K562 (cell line): ENCODE measurements at places on chromosomes 6 and 20. TPM values are rescaled to one million over a fixed set of nuclear protein-coding genes. Genes with fewer than 3 reads are reported as not detected.

DNA sequence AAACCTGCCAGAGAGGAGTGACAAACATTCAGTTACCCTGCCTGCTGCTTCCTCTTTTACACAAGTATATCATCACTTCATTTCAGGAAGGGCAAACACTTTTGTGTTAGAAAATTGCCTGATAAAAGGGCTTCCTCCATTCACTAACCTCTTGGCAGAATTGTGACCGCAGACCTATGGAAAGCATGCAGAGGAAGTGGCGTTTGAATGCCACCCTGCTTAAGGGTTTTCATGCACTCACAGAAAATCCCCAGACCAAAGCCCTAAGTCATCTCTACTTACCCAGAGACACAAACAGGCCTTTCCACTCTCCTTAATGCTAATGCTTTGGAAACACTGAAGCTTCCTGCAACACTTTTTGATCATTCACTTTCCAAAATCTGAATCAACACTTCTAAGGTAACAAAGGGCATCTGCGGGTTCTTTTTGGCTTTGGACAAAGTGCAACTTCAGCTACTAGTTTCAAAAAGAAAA is 22.1 kb upstream of the RALGAPA2 start:
- H3K4me3 ChIP-seq = no peak overlapping the region
- H3K36me3 ChIP-seq = no peaks in the 10 kb centered on the region
- H3K27me3 ChIP-seq = peaks cover 9% of the 10 kb centered on the region; the same call in 1 of the 2 replicates
- DNase-seq = no peak
- no peaks in the 10 kb centered on the region for H3K4me1 ChIP-seq

- H3K27ac ChIP-seq = no peak overlapping the region
- no peak overlapping the region for H3K4me3 ChIP-seq
- H3K4me1 ChIP-seq = no peaks in the 10 kb centered on the region
- H3K36me3 ChIP-seq = no peaks in the 10 kb centered on the region
- no peak for DNase-seq
- H3K27me3 ChIP-seq = no peaks in the 10 kb centered on the region
Measured at GRCh38 chr20:25600632-25601031, 15.3 kb upstream of the NINL start.

GRCh38 chr6:85945459-85946185 is 302.9 kb upstream of the SYNCRIP start:
- H3K36me3 ChIP-seq = no peaks in the 10 kb centered on the region
- no peak overlapping the region for H3K4me3 ChIP-seq
- no peak for DNase-seq
- H3K4me1 ChIP-seq = no peaks in the 10 kb centered on the region

DNA sequence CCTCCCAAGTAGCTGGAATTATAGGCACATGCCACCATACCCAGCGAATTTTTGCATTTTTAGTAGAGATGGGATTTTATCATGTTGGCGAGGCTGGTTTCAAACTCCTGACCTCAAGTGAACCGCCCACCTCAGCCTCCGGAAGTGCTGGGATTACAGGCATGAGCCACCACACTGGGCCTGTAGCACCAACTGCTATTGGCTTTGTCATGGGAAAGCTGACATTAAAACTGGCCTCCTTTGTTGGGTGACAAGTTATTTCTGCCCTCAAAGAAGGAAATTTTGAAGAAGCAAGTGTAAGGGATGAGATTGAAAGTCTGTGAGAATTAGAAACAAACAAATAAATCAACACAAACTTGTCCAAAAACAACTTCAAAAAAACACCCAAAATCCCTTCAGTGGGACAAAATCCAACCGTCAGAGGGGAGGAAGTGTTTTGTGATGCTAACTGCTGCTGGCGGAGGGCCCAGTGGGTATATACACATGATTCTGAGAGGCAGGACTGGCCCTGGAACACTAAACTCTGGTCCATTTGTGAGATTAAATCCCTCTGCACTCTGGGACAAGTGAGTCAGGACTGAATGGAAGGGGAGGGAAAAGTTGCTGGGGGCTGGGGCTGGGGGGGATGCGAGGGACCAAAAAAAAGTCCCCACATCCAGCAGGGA is 87.5 kb upstream of the NAA20 start:
- H3K4me3 ChIP-seq = no peak overlapping the region
- H3K36me3 ChIP-seq = no peaks in the 10 kb centered on the region
- no peaks in the 10 kb centered on the region; the same call in none of the 2 replicates for H3K27me3 ChIP-seq
- no peak for DNase-seq

DNA sequence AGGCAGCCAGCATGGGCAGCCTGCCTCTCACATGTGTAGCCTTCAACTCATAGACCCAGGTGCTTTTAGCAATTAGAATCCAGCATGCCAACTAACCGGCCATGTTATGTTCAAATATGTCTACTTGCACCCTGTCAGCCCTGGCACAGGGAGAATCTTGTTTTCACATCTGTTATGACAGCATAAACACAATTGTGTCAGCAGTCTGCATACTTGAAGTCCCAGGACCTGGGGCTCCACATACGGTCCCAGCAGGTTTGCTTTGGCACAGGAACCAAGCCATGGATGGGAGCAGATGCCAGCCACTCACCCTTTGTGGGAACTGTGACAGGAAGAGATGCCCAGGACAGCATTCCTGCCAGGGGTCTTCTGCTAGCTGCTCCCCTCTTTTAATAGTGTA is 67.2 kb upstream of the SYNDIG1 start:
- H3K4me3 ChIP-seq = no peak overlapping the region
- no peak for DNase-seq
- no peaks in the 10 kb centered on the region for H3K4me1 ChIP-seq
- H3K27me3 ChIP-seq = no peaks in the 10 kb centered on the region
- no peak overlapping the region for H3K27ac ChIP-seq
- no peaks in the 10 kb centered on the region for H3K36me3 ChIP-seq

DNA sequence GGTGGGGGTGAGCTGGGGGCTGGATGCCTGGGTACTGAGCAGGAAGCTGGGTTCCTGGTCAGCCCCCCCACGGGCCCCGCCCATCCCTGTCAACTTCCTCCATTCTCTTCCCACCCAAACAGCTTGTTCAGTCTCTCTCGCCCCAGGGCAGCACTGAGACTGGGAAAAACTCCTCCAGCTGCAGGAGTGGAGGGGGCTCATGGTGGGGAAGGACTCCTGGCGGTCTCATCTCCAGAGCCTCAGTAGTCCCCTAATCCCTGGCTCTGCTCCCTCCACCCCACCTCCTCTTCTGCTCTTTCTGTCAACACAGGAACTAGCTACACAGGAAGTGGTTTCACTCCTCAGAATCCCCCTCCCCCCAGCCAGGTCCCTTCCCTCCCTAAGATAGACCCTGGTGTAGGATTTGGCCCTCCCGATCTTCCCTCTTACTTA is at the start of gene GPSM3:
TSS of gene GPSM3 (minus strand) at position 36 of the 432 bp plus-strand sequence. CDS start 130 bp downstream, outside the sequence.
- peak; percentile 85 for DNase-seq
- no peaks in the 10 kb centered on the region for H3K27me3 ChIP-seq
- H3K4me1 ChIP-seq = peaks cover 72% of the 10 kb centered on the region
- H3K36me3 ChIP-seq = peaks cover 14% of the 10 kb centered on the region; the same call in 2 of the 3 replicates
- H3K27ac ChIP-seq = peak within 1 kb of the TSS; percentile 93
- peak within 1 kb of the TSS; percentile 79 for H3K4me3 ChIP-seq

- no peak overlapping the region for H3K4me3 ChIP-seq
- peaks cover 66% of the 10 kb centered on the region for H3K27me3 ChIP-seq
- DNase-seq = no peak
- no peaks in the 10 kb centered on the region for H3K36me3 ChIP-seq
Measured at GRCh38 chr6:41445261-41445660, 100.9 kb upstream of the FOXP4 start.

GRCh38 chr6:75824160-75824559 is 75.1 kb downstream of the MYO6 start:
- no peak for DNase-seq
- no peak overlapping the region for H3K4me3 ChIP-seq
- no peaks in the 10 kb centered on the region for H3K4me1 ChIP-seq
- no peaks in the 10 kb centered on the region for H3K36me3 ChIP-seq
- no peak overlapping the region for H3K27ac ChIP-seq
- H3K27me3 ChIP-seq = no peaks in the 10 kb centered on the region

DNA sequence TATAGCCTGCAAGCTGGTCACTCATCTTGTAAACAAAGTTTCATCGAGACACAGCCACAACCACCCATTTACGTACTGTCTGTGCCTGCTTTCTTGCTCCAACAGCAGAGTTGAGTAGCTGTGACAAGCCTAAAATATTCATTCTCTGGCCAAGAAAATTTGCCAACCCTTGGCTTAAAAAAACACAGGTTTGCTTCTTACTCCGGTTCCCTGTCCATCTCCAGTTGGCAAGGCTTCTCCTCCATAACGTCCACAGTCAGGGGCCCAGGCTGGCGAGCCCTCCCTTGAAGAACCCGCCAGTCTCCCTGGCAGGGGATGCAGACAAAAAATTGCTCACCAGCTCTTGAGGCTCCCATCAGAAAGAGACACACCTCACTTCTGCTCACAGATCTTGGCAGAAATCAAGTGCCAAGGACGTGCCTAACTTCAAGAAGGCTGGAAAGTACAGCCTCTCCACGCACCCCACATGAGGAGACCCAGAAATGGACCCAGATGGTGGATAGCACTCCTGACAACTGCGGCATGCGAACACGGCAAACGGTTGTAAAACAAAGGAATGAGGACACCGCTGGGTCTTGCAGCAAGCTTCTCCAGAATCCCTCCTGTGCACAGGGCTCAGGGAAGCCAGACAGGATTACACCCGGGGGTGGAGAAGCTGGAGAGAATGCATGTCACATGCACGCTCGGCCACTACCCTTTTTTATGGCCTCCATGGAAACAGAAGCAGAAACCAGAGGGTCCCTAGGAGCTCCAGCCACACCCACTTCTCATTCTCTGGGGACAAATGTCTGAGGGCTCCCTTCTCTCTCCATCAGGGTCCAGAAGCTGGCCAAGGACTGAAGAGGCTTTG is 59.8 kb upstream of the SIRPA start:
- no peaks in the 10 kb centered on the region for H3K36me3 ChIP-seq
- H3K4me3 ChIP-seq = no peak overlapping the region
- no peaks in the 10 kb centered on the region for H3K4me1 ChIP-seq
- no peak for DNase-seq
- H3K27me3 ChIP-seq = no peaks in the 10 kb centered on the region; the same call in 2 of the 3 replicates
- no peak overlapping the region for H3K27ac ChIP-seq

DNA sequence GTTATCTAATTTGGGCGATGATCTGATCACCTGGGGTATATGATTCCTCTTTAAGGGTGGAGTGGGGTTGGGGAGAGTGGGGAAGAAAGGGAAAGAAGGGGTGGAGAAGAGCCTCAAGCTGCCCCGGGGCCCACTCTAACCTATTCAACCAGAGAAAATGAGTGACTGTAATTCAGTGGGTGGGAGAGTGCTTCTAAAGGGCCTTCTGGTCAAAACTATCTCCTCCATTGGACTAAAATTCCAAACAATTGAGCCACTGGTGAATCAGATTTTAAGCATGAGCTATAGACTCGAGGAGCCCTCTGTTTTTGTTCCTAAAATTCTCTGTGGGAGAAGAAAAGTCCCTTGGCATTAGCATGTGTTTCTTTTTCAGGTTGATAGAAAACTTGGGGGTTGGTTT is 296.8 kb downstream of the CLIC5 start:
- H3K36me3 ChIP-seq = no peaks in the 10 kb centered on the region
- peaks cover 4% of the 10 kb centered on the region; the same call in 1 of the 3 replicates for H3K27me3 ChIP-seq
- no peaks in the 10 kb centered on the region for H3K4me1 ChIP-seq
- no peak overlapping the region for H3K27ac ChIP-seq

GRCh38 chr20:40571639-40572038 is 117.4 kb downstream of the MAFB start:
- H3K27ac ChIP-seq = no peak overlapping the region
- no peaks in the 10 kb centered on the region; the same call in 1 of the 2 replicates for H3K27me3 ChIP-seq
- no peak for DNase-seq
- H3K4me3 ChIP-seq = no peak overlapping the region
- no peaks in the 10 kb centered on the region for H3K4me1 ChIP-seq

GRCh38 chr20:13028001-13028400 is 19.2 kb downstream of the SPTLC3 start:
- no peak overlapping the region for H3K4me3 ChIP-seq
- no peaks in the 10 kb centered on the region for H3K36me3 ChIP-seq
- no peaks in the 10 kb centered on the region for H3K4me1 ChIP-seq
- H3K27ac ChIP-seq = no peak overlapping the region

DNA sequence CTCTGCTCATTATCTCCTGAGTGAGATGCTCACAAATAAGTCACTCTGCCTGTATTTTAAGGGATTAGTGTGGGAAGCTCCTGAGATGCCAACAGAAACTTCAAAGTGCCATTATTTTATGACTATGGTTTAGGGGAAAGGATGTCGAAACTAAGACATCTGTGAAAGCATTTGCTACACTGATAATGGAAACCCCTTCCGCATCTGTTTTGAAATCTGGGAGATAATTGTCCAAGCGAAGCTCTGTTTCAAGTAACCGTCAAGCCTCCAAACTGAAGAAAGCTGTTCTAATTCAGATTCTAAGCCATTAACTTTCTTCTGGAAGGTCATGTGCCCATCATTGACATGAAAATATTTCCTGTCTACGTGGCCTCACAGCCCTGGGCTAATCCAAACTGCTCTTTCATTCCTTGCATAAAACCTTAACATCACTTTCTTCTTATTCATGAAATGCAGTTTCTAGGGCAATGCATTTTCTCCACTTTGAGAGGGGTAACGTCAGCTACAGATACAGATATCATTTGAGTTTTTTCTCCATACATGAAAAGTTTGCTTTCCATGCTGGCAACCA is 932.0 kb downstream of the C6orf118 start:
- peak; percentile 37 for DNase-seq
- no peaks in the 10 kb centered on the region for H3K4me1 ChIP-seq
- no peaks in the 10 kb centered on the region for H3K27me3 ChIP-seq
- no peak overlapping the region for H3K4me3 ChIP-seq
- H3K27ac ChIP-seq = no peak overlapping the region
- no peaks in the 10 kb centered on the region for H3K36me3 ChIP-seq

GRCh38 chr20:24790746-24791283 is 158.3 kb upstream of the CST7 start:
- no peaks in the 10 kb centered on the region for H3K36me3 ChIP-seq
- H3K27ac ChIP-seq = no peak overlapping the region
- no peak for DNase-seq
- no peaks in the 10 kb centered on the region for H3K4me1 ChIP-seq
- no peak overlapping the region for H3K4me3 ChIP-seq

- no peak for DNase-seq
- no peaks in the 10 kb centered on the region for H3K36me3 ChIP-seq
- H3K4me1 ChIP-seq = no peaks in the 10 kb centered on the region
- H3K27me3 ChIP-seq = peaks cover 41% of the 10 kb centered on the region
Measured at GRCh38 chr6:169837529-169838250, 86.3 kb downstream of the ERMARD start.

Gene OR2J3
- total RNA-seq = not detected in 2 replicates

Gene PCMTD2
- 32.8 and 33.0 TPM in 2 replicates for total RNA-seq

Gene NR2E1
- total RNA-seq = not detected in 2 replicates

Gene SEL1L2
- not detected in 2 replicates for total RNA-seq

Gene POPDC3
- 4.0 and 4.8 TPM in 2 replicates for total RNA-seq

Gene SYTL3
- 0.11 and 0.35 TPM in 2 replicates for total RNA-seq

Gene RSPH3
- total RNA-seq = 2.6 and 2.9 TPM in 2 replicates

Gene C6orf132
- 0.22 and 0.35 TPM in 2 replicates for total RNA-seq
